ENCODE measurements at places on chromosomes 7 and 10. TPM values are rescaled to one million over a fixed set of nuclear protein-coding genes. Genes with fewer than 3 reads are reported as not detected.

The CYP2C18 gene
- total RNA-seq: not detected

The TMEM236 gene
- 0.11 TPM for total RNA-seq

The CFAP69 gene
- 6.9 TPM for total RNA-seq

The PPP1R9A gene
- not detected for total RNA-seq

The GATA3 gene
- not detected for total RNA-seq

The CHAT gene
- total RNA-seq: not detected

The CLEC5A gene
- not detected for total RNA-seq

The CCDC3 gene
- total RNA-seq: not detected

The CABCOCO1 gene
- total RNA-seq: 0.25 TPM

The LHFPL3 gene
- total RNA-seq: not detected

The SFTPA1 gene
- total RNA-seq: not detected

The PTPRE gene
- 2.7 TPM for total RNA-seq

The SAP25 gene
- total RNA-seq: not detected

The JAKMIP3 gene
- not detected for total RNA-seq

The EN2 gene
- total RNA-seq: not detected

The CALY gene
- total RNA-seq: not detected

The CFAP46 gene
- 0.22 TPM for total RNA-seq
